ENCODE measurements at places on chromosomes 13 and 19.

DNA sequence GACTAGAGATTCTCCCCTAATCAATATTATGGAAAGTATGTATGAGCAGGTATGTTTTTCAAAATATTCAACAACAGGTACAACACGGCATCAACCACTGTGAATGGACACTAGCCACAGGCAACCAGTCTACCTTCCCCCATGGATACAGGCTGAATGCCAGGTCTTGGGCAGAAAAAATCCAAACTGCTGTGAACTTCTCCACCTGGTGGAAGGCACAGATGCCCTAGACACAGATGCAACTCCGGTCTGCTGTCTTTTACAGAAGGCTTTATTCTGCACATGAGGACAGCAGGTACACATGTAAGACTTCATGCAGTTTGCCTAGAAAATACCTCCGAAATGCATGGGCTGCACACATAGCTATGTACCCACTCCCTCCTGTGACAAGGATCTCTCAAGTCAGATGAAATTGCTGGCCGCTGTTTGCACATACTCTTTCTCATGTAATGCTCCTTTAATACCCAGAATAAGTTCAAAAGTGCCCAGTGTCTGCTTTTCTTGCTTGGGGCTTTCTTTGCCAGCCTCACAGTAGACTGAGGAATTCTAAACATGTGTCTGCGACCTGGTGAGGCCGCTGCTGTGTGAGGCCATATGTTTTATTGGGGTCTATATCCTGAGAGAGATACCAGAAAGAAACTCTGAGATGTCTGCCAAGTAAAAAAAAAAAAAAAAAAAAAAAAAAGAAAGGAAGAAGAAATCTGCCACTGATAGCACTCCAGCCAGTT is 325.9 kb downstream of the FOXO1 start:
- DNase-seq = no peak

DNA sequence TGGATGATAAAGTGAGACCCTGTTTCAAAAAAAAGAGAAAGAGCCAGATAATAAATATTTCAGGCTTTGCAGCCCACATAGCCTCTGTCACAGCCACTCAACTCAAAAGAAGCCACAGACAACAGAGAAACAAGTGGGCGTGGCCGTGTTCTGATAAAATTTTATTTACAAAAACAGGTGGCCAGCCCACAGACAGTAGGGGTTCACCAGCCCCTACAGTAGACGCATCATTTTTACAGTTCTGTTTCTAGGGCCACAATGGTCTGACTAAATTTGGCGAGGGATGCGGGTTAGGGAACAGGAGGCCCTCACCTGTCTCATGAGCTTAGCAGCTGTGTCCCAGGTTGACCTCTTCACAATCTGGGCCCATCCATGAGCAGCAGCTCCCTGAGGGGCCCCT is 59.5 kb downstream of the ARHGEF18 start:
- DNase-seq = no peak

DNA sequence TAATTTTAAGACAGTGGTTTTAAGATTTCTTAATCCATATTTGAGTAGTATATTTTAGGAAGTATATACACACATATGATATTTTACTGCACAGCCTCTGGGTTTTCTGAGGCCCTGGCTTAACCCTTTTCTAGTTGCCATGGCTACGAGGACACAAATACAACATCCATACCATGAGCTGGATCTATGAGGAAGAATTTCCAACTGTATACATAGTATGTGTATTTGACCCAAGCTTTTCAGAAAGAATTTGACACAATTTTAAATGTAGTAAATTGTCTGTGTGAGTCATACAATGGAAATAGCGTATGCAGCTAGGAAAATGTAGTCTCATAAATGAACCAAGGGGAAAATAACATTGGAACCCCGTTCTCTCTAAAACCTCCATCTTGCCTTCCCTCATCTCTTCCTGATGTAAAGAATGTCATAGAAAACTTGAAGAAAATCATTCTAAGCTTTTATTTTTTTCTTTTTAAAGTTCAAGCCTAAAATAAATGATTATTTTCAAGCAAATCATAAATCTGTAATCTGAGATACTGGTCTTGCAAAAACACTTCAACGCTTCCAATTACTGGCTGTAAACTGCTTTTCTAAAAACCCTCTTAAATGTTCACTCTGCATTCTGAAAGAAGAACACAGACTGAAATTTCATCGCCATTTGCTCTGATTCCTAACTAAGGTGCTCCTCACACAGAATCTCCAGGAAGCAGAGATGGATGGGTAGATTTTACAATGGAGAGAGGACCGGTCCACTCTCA is 172.4 kb downstream of the LACC1 start:
- DNase-seq = no peak

DNA sequence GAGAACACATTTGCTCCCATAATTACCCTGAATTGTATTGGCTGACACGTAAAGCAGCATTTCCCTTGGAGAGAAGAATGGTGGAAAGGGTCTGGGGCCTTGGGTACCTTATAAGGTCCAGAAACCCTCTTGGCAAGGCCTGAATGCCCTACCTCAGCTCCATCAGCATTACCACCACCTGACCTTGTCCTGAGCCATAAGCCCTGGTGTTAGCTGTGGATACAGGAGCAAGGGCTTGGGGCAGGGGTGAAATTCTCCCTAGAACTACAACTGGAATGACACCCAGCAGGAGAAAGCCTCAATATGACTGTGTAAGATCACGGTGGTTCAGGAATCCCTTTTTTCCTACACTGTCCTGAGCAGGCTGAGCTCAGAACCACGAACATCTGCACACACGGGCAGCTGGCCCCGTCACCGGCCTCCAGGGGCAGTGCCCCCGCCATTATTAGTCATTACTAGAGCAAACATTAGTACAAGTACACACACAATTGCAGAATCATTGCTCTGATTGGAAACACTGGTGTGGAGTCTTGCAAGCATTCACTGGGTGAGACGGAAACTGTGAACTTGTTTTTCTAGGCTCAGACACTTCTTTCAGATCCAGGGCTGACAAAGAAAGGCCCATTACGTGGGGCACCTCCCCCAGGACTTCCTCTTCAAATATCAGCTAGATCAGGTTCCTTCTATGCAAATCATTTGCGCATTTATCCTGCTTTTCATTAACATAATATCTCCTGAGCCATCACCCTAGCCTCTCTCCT is 26.8 kb upstream of the MTIF3 start:
- peak; percentile 18 for DNase-seq

DNA sequence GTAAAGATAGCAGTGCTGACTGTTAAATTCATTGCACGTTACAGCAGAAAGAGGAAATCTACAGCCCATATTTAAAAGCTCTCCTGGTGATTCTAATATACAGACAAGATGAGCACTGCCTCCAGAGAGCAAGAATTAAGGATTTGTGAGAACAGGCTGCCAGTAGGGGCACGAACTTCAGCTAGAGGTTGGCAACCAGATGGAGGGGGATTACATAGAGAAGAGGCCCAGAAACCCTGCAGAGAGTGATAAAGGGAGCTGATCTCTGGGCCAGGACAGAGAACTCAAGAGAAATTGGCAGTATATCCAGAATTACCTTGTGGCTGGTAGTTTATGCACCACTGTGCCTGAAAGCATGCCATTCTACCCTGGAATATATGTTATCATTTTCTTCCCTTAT is 144.8 kb downstream of the UFM1 start:
- DNase-seq = no peak

DNA sequence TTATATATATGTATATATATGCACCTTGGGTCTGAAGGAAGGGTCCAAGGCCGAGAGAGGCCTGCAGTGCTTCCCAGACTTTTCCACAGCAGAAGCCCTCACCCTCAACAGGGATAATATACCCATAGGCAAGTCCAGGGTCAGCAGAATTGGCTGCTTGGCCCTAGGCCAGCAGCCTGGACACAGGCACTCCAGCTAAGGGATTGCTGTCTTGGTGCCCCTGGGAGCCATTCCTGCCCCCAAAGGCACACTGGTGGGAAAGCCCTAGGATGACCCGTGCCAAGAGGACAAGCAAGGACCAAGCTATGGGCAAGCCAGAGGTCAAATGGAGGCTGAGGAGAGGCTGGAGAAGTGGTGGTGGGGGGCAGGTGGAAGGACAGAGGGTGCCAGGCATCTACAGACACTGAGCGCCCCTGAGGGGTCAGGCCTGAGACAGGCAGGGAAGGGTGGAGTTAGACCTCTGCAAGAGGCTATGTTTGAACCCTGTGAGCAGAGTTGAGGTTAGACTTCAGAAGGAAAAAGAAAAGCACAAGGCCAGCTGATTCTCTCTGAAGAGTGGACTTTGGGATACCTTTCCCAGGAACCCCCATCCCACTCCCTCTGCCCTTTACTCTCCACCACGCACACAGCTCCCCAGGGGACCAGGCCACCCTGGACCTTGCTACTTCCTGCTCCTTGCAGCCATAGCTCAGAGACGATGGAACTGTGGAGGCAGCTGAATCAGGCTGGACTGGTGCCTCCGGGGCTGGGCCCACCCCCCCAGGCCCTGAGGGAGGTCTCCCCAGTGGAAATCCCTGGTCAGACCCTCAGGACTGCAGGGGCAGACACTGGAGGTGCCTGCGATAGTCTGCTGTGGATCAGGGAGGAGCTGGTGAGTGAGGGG is at the start of gene ERICH4:
Gene ERICH4, plus strand, starts transcription at position 684 of the 883 bp plus-strand sequence. Its CDS starts 14 bp downstream, at position 698.
- no peak for DNase-seq

GRCh38 chr13:19058566-19058965 is 123.1 kb downstream of the TUBA3C start:
- no peak for DNase-seq

GRCh38 chr13:113836768-113837559 is 26.9 kb downstream of the GAS6 start:
- DNase-seq = no peak

DNA sequence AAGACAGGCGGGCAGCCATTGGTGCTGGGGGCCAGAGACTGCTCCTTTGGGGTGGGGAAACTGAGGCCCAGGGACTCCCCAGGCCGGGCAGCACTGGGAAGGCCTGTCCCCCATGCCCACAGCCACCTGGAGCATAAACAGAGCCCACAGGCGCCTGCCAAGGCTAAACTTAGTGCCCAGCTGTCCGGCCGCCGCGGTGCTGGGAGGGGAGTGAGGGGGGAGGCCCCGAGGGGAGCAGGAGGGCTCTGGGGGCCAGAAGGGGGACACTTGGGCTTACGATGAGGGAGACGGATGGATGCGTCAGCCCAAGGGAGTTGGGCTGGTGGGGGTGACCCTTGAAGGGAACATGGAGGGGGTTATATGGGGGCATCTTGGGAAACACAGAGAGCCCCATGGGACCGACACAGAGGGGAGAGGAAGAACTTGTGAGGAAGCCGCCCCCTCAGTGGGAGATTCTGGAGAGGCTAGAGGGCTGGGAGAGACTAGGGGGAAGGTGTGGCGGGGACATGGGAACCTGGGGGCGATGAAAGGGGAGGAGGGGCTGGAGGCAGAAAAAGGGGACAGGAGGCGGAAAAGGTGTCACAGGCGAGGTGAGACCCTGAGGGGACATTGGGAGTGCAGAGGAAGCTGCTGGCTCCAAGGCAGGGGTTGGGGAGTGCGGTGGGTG is 2.2 kb downstream of the CERS1 start:
- DNase-seq = no peak

- DNase-seq = no peak
Observed at GRCh38 chr13:50401721-50402465, 386.6 kb downstream of the KCNRG start.

- DNase-seq = no peak
Observed at GRCh38 chr13:32262165-32262564, 53.0 kb downstream of the ZAR1L start.

GRCh38 chr13:110627351-110627750 is 12.0 kb downstream of the NAXD start:
- no peak for DNase-seq

- no peak for DNase-seq
Observed at GRCh38 chr13:35741657-35742056, 265.2 kb upstream of the MAB21L1 start.

DNA sequence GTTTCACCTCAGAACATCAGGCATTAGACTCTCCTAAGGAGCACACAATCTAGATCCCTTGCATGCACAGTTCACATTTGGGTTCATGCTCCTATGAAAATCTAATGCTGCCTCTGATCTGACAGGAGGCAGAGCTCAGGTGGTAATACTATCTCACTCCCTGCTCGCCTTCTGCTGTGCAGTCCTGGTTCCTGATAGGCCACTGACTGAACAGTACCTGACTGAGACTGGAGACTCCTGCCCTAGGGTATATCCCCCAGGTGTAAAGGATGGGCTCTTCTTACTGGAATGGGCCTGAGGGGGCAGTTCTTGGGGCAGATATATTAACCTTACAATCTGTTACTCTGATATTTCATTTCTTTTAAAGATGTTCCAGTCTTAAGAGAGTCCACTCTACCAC is 6.3 kb downstream of the OBI1 start:
- DNase-seq = no peak

DNA sequence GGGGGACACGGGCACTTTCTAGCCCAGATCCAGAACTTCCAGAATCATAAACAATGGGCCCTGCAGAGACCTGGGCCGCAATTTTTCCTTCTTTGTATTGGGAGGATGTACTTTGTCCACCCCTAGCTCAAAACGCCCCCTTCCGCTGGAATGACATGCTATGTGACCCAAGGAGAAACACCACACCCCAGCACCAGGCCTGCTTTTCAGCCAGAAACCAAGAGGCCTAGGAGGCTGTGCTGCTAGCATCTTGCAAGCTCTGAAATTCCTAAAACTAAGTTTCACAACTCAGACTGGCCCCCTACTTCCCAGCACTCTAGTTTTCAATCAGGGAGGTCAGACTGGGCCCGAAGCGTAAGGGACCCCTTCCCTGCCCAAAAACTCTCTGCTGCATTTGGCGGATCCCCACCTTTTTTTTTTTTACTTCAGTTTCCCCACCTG is 538 bp downstream of the LSM4 start:
- no peak for DNase-seq

- DNase-seq = no peak
Observed at GRCh38 chr13:33015791-33016323, 366 bp upstream of the KL start.

- DNase-seq = peak; percentile 78
Observed at GRCh38 chr19:6521718-6522646, 8.8 kb upstream of the TNFSF9 start.

DNA sequence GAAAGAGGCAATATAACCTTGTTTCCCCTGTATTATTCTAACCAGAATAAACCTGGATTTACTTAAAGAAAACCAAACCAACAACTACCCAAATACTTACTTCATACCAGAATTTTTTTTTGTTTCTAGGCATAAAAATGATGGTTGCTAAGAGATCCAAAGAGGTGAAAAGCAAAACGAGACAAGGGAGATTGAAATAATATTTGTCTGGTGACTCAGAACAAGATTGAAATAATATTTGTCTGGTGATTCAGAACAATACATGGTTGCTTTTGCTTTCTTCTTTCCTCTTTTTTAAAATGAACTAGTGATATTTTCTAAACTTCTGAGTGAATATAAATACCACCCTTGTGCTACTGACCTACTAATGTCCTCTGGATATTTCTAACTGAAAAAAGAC is 592.9 kb downstream of the KCTD12 start:
- no peak for DNase-seq

- DNase-seq = no peak
Observed at GRCh38 chr13:109567315-109567714, 219.1 kb downstream of the IRS2 start.

- DNase-seq = no peak
Observed at GRCh38 chr13:107721125-107721869, 494.0 kb downstream of the LIG4 start.

DNA sequence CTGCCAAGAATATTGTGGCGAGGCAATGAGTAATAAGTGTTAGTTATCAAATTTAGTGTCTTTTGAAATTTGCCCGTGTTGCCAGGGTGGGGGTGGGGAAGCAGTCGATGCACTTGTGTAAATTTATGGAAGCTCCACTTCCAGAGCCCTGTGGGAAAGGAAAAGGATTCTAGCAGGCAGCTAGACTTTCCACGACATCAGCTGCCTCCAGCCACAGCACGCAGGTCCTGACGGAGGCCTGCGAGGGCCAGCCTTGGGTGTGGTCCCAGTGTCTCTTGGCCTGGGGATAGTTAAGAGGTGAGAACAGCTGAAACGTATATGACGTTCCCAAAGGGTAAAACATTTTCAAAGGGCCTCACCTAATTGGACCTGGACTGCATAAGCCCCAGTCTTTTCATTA is 433.0 kb downstream of the TSHZ3 start:
- DNase-seq = no peak
